ENCODE measurements at places on chromosomes 16 and 17.

DNA sequence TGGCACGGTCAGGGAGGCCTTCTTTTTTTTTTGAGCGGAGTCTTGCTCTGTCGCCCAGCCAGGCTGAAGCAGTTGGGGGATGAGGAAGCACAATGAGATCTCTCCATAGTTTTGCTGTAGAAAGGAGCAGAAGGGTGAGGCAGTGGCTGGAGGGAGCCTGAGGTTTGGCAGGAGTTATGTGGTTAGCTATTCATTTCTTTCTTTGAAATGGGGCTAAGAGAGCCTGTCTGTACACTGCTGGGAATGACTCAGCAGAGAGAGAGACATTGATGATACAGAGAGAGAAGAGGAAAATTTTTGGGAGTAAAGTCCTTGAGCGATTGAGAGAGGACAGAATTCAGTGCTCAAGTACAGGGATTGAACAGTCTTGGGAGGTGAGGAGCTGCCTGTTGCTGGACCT is 22.1 kb downstream of the NOS2 start:
- no peak for DNase-seq

- no peak for DNase-seq
Observed at GRCh38 chr17:50426472-50426782, 409 bp downstream of the ACSF2 start.

DNA sequence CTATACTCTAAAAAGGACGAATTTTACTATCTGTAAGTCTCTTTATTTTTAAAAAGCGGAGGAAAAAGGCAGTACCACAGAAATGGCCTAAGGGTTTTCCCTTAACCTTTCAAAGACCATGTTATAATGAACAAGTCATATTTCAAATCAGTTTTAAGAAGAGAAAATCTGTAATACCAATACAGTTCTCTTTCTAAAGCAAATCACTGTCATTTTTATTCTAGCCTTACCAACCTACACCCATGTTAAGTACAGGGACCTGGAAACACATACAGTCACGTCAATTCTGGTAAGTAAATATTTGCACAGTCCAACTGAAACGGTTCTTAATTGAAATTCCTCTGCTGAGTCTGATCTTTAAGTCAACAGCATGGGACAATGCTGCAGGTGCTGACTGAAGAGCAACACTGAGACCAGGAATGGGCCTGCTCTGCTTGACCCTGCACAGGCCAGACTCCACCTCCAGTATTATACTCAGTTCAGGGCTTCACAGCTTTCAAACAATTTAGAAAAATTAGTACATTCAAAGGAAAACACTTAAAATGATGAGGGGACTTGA is 20.2 kb downstream of the MBTPS1 start:
- no peak for DNase-seq

GRCh38 chr16:15856182-15856581 is 646 bp downstream of the MYH11 start:
- DNase-seq = no peak

DNA sequence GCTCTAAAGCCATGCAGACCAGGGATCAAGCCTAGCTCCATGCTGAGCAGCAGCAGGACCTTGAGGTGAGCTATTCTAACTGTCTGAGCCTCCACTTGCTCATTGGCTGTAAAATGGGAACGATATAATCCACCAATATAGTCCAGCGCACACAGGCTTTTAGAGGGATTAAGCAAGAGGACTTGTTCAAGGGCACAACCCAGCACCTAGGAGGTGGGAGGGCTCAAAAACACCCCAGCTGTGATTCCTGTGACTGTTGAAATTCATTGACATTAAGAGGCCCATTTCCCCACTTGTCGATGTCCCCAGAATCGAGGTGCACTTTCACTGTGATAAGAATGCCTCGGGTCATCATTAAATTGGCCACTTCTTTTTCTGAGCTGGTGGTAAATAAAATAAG is 4.1 kb downstream of the USH1G start:
- DNase-seq = no peak

DNA sequence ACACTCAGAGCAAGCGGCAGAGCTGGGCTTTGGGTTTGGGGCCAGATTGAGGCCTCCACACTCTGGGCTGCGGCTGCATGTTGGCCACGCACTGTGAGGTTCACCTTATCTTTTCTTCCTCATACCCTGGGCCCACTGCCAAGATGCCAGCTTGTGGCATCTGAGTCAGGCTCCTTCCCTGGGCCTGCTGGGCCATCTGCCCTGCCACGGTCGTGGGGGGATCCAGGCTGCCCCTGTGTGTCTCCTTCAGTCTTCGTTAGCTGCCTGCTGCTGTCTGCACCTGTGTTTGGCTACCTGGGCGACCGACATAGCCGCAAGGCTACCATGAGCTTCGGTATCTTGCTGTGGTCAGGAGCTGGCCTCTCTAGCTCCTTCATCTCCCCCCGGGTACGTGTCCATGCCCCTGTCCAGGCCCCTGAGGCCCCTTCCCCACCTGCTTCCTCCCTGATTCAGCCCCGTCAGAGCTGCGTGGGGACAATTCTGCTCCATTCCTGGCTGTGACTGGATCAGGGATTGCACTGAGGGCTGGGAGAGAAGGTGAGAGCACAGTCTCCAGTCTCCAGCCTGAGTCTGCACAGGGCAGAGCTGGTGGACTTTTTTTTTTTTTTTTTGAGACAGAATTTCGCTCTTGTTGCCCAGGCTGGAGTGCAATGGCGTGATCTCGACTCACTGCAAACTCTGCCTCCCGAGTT is 11.2 kb downstream of the SPNS3 start:
- DNase-seq = no peak

- peak; percentile 72 for DNase-seq
Observed at GRCh38 chr17:42247734-42248133, 28.5 kb downstream of the STAT5B start.

DNA sequence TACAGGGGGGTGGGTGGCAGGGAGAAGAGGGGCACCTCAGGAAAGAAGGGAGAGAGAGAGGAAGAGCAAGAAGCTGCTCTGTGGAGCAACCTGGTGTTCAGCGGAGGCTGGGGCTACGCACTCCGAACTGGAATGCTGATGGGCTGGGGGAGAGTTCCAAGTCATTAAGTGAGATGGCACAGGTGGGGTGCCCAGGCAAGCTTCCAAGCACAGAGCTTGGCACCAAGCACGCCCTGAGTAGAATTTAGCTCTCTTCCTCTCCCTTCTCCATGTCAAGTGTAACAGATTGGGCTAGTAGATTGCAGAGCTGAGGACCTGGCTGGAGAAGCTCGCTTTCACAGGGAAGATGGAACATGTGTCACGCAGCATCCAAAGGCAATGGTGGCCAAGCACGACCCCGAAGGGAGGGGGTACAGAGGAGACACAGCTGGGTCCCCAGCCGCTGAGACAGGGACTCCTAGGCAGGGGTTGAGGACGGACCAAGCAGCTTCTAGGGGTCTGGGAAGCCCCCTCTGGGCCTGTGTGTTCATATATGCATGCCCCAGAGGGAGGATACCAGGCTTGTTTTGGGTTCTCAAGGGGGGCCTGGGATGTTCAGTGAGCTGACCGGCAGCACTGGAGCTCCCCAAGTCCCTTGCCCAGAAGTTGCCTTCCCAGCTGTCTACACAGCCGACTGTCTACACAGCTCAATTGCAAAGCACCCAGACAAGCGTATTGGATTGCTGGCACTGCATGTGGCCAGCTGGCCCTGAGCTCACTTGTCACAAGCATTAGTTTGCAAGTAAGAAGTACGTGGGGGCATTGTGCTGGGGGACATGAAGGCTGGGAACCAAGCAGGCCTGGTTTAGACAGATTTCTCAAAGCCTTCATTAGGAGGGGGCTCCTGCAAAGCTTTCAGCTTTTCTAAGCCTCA is 247.8 kb downstream of the ENGASE start:
- no peak for DNase-seq

GRCh38 chr17:44283344-44284023 is 15.5 kb upstream of the SLC4A1 start:
- DNase-seq = no peak

DNA sequence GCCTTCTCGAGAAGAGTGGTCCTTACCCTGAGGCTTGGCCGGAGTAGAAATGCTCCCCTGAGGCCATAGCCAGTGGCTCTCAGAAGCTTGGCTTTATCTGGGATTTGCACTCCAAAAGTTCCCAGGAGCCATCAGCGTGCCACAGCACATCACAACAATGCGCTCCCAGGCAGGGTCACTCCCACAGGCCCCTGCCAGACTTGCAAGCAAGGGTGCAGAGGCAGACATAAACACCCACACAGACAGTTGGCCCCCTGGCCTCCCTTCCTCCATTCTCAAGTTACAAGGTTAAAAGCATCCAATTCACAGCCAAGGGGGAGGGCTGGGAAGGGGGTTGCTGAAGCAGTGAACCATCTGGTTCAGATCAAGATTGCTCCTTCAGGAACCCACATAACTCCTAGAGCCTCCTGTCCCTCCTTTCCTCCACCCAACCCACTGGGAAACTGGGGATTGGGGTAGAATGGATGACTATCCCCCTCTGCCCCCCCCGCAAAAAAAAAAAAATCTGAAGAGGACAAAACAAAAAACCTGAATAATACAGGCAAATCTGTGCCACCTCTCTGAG is 1.8 kb downstream of the ST3GAL2 start:
- DNase-seq = peak; percentile 68

DNA sequence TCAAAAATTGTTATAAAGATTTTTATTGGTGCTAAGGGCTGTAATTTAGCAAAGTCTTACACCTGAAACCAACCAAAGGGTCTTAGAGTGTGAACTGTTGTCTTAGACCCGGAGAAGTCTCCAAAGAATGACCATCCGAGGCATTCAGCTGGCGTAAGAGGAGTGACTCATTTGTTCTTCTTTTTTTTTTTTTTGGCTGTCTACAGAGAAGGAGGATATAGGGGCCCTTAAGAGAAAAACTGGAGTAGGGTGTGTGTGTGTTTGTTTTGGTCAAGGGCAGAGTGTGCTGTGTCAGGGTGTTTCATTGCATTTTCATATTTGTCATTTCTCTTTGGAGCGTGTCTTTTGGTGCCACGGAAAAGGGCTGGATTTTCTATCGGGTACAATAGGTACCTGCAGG is 508.0 kb downstream of the WWOX start:
- DNase-seq = no peak

GRCh38 chr17:76381633-76382350 is 2.6 kb upstream of the SPHK1 start:
- no peak for DNase-seq

DNA sequence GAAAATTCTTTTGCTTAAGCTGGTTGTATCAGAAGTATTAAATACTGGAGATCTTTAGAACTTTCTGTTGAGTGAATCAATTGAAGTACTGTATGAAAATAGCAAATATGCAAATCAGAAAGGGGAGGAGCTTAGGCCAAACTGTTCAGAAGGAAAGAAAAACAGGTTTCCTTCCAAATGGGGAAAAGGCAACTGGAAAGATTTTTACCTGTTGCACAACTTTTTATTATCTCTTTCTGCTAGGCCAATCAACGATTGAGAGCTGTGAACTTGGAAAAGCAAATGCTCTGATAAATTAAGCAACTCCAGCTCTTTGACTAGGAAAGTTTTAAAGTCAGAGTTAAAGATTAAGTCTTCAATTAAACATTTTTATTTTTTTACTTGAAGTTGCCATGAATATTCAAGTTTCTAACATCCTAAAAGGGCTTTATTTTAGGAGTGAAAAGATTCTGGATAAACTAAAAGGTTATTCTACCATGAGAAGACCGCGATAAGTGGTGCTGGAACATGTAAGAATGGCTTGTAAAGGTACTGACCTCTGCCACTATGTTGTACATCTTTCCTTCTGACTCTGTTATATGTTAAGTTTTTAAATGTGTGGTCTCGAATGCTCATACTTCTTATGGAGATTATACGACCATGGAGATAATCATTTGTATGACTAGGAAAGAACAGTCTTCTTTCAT is 16.5 kb downstream of the DCUN1D3 start:
- no peak for DNase-seq

GRCh38 chr16:11187522-11188023 is 68.4 kb downstream of the SOCS1 start:
- no peak for DNase-seq

- no peak for DNase-seq
Observed at GRCh38 chr17:42039794-42040763, 10.3 kb downstream of the C17orf113 start.

- DNase-seq = peak; percentile 87
Observed at GRCh38 chr17:76452660-76453430, at the start of gene UBE2O. Gene UBE2O (minus strand): TSS chr17:76453152. CDS start chr17:76453141, 11 bp downstream.

GRCh38 chr17:79657861-79658810 is 47.3 kb upstream of the RBFOX3 start:
- no peak for DNase-seq

- DNase-seq = no peak
Observed at GRCh38 chr17:12349297-12349696, 316.4 kb upstream of the MYOCD start.

GRCh38 chr17:57440522-57441269 is 184.4 kb downstream of the MSI2 start:
- DNase-seq = peak; percentile 67

GRCh38 chr16:86536621-86537020 is 18.4 kb downstream of the MTHFSD start:
- no peak for DNase-seq

DNA sequence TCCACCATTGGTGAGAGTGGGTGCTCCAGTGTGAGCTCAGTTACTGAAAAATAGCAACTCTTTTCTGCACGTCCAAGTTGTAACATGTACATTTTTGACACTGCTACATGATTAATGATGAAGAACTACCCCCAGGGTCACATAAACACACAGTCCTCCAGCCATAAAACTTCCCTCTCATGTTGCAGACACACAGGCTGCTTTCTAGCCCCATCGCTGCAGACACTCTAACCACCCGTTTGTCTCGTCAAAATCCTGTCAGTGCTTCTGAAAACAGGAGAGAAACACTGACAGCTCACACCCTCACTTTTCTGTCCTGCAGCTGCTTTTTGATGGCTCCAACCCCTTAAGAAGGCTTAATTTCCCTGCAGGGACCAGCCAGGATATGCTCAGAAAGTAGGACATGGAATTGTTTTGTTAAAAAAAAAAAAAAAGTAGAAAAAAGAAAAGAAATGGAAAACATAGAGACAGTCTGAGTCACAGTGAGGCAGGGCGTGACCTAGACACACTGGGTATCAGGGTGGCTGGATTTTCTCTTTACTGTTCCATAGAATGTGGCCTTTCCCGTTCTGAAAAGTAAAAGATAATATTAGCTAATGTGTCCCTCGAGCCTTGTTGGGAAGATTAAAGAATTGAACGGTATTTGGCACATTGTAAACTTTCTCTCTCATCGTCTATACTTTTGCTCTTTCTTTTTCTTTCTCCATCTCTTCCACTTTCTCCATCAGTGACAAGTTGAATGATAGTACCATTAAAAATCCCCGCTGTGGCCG is 20.7 kb upstream of the CCL5 start:
- no peak for DNase-seq

GRCh38 chr17:7807206-7807605 is 26.8 kb upstream of the KDM6B start:
- DNase-seq = no peak

DNA sequence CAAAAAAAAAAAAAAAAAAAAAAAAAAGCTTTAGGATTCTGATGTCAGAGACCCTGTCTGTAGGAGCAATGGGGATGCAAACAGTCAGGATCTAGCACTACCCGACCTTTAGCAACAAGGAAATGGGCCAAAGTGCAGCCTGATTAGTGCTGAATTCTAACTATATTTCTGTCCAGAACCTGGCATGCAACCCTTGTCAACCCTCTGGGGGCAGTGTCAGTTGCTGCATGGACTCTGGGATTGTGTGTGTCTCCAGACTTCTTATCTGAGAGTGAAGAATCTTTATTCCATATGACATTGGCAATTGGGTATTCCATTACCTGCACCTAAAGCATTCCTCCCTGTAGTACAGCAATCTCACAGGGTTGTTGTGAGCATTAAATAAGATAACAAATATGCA is 120.3 kb upstream of the CRHR1 start:
- no peak for DNase-seq

All from HCEC 1CT (cell line).